ENCODE measurements at places on chromosomes 5 and 9.

DNA sequence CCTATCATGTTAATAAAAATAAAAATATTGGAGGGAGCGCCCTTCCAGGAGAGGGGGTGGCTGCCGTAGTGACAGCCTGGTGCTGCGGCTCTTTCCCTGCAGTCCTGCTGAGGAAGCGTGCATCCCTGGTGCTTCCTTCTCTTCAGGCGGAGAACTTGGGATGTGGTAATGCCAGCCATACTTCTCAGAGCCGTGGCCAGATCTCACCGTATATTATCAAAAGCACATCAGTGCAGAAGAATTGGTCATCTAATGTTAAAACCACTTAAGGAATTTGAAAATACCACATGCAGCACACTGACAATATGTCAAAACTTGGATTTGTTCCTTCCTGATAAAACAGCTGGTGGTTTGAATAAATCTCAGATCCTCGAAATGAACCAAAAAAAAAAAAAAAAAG is 17.7 kb downstream of the C9orf40 start:
- no peak for DNase-seq

DNA sequence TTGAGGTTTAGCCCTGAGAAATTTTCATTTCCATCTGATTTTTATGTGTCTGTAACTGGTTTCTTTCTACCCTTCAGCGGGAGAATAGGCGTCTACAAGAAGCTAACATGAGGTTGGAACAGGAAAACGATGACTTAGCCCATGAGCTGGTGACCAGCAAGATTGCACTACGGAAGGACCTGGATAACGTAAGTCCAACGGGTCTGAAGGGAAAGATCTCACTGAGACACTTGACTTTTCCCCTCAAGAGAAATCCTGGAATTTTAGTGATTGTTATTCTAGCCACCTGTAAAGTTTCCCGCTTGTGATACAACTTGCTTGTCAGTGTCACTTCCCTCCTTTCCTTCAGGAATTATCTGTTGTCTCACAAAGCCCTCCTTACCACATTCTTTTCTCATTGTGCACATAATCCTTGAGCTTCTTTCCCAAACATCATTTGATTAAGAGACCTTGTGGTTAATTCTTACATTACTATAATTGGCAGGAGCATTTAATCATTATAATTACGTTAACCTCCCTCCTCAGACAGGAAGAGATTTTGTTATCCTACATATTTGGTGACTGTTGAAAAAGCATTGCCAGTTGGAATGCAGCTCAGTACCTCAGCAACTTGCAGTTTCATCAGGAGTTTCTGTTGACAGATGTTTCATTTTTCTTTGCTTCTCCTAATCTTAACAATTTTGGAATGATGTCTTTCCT is 56.9 kb downstream of the GPR21 start:
- DNase-seq: no peak

DNA sequence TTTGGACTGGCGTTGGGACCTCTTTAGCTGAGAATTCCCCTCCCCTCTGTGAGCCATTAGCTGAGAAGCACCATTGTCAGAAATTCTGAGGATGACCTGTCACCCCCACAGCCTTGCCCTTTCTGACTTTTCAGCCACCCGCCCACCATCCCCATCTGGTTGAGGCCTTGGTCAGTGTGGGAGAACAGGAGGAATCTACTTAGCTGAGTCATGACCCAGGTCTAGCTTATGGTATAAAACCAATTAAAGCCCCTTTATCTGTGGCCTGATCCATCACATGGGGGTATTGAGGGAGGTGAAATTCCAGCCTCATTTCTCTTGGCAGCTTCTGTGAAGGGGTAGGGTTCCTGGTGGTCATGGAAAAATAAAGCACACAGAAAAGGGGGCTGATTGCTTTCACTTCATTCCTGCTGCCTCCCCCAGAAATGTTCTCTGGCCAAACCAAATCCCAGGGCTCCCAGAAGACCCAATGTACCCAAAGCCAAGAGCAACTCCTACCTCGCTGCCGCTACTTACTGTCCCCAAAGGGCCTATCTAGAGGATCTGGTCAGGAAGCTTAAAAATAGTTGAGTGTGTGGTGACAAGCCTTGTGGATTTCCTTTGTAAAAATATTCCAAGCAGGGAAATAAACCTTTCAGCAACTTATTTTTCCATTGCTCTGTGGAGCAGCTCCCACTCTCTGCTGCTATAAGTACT is 174.8 kb upstream of the TNC start:
- no peak for DNase-seq

DNA sequence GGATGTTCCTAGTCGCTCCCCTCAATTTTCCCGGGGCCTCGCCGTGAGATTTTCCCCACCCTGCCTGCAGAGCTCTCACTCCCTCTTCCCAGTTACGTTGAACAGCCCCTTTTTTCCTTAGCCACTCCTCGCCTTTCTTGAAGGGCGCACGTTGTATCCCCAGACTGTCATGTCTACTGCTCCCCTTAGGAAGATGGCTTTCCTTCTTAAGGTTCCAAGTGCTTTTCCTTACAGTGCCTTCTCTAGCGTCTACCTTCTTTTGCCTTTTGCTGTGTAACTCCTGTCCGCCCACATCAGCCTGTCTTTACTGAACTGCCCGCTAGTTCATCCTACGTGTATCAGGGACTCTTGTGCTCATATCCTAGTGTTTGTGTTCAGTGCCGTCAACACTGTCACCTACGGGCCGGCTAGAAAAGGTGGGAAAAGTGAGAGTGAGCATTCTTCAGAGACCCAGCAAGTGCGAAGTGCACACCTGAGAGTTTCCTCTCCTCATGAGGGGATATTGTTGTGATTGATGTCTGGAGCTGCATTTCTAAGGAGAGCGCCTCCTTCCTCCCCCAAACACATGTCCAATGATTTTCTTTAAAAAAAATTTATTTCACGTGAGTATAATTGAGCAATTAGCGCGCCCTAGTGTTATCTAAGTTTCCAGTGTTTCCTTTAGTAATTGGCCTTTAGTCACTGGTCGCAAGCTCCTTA is 764 bp downstream of the CAMLG start:
- peak; percentile 59 for DNase-seq

GRCh38 chr9:129353697-129354336 is 175.8 kb upstream of the IER5L start:
- no peak for DNase-seq

DNA sequence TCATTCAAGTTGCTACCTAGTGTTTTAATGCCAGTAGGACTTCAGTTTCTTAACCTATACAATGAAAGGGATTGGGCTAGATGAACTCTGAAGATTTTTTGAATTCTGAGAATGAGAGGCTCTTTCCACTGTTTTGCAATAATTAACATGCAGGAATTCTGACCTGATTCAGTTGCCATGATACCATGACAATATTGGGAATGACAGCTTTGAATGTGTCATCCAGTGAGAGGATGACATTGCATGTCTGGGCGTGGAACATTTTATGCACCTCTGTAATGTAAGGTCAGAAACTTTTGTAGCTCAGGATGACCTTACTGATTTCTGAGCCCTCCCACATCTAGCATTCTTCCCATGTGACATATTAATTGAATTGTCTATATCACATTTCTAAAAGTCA is 30.6 kb upstream of the SPINK5 start:
- DNase-seq: peak; percentile 64

GRCh38 chr5:14017904-14018303 is 73.4 kb upstream of the DNAH5 start:
- DNase-seq: no peak

- DNase-seq: no peak
Measured at GRCh38 chr5:90983711-90984124, 399.4 kb downstream of the ARRDC3 start.

DNA sequence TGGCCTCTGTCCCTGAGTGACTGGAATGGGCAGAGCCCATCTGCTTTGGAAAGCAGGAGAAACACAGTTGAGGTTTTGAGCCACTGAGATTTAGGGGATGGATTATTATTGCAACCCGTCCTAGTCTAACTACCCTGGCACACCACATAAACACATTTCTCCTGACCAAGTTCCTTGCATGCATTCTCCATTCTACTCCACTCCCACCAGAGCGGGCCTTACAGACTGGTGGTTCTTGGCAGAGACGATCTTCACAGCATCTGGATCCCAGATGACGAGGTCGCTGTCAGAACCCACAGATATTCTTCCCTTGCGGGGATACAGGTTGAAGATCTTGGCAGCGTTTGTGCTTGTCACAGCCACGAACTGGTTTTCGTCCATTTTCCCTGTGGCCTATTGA is 111.0 kb downstream of the DPYSL3 start:
- DNase-seq: no peak

GRCh38 chr5:113809626-113810025 is 296.1 kb downstream of the YTHDC2 start:
- no peak for DNase-seq

DNA sequence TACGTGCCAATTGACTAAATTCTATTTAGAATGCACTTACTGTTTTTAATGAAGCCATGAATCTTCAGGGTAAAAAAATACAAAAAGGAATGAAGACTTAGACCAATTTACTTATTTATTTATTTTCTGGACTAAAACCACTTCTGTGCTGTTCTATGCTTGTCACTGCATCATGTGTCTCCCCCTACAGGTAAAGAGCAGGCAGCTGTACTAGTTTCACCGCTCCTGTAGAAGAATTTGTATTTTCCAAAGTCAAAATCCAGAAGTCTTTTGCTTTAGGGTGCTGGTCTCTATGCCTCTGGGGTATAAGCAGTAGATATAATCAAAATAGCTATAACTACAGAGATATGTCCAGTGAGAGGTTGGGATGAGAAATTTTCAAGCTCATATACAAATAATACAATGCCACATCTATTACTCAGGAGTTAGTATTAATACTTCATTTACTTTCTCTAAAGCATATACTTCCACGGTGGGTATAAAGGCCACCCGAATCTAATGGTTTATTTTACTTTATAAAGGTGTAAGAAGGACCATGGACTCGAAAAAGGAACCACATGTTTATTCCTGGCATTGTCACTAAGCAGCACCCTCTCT is 591.5 kb downstream of the RAB3C start:
- peak; percentile 84 for DNase-seq

GRCh38 chr9:2255128-2255527 is 240.0 kb downstream of the SMARCA2 start:
- DNase-seq: no peak

DNA sequence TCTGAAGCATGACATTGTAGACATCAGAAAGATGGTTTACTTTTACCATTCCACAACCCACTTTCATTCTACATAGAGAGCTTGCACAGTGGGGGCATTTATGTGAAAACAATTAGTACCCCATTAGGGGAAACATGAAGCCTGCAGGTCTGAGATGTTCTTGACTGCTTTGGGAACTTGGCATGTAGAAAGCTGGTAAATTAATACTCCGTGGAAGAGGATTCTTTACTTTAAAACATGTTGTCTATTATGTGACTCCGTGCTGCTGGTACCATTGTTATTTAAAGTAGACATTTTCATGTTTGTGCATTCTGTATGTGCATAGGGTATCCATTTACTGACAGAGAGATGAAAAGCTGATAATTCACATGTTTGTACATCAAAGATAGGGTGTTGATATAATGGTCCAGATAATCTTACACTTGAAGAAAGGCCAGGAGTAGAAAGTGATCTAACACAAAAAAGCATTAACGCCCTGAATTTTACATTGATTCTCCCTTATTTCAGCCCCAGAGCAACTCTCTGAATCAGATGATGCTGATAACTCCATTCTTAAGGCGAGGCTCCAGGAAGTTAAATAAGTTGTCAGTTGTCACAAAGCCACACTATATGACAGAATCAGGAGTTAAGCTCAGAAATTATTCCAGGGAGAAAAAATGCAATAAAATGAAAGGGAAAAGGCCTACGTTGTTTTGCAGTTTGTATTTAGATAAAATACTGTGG is 50.1 kb upstream of the CD180 start:
- no peak for DNase-seq

- peak; percentile 85 for DNase-seq
Measured at GRCh38 chr9:130183133-130183762, 11.0 kb downstream of the NCS1 start.

- peak; percentile 61 for DNase-seq
Measured at GRCh38 chr5:16869821-16870796, 66.0 kb downstream of the MYO10 start.

GRCh38 chr5:139676951-139677735 is 29.0 kb downstream of the CXXC5 start:
- no peak for DNase-seq

- DNase-seq: no peak
Measured at GRCh38 chr5:137128012-137128411, 371.1 kb downstream of the SPOCK1 start.

GRCh38 chr5:148938522-148938882 is 112.1 kb downstream of the ADRB2 start:
- DNase-seq: no peak

DNA sequence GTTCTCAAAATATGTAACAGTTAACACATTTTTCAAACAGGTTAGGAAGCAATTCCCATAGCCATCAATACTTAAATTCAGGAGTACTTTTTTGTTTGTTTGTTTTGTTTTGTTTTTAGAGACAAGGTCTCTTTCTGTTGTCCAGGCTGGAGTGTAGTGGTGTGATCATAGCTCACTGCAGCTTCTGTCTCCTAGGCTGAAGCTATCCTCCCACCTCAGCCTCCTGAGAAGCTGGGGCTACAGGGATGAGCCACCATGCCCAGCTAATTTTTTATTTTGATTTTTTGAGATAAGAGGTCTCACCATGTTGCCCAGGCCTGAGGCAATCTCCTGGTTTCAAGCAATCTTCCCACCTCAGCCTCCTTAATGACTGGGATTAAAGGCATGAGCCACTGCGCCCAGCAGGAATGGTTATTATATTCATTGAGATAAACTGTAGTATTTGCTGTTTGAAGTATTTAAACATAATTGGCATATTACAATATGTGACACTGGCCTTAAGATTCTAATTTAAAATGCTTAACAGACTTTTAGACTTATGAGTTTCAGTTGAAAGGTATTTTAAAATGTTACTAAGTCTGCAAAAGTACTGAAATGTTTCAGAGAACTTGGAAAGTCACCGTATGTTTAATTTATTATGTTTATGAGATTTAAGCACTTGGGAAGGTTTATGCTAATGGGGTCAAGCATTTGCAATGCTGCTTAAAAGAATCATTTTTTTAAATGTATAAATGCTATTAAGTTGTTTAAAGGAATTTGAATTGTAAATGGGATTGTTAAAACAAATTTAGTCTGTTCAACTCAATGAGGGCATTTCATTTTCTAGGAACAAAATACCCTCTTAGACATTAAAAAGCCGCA is 17.0 kb downstream of the UTP15 start:
- no peak for DNase-seq

- DNase-seq: peak; percentile 68
Measured at GRCh38 chr5:57335092-57335660, 147.4 kb downstream of the ACTBL2 start.

GRCh38 chr5:56088967-56089829 is 94.4 kb upstream of the IL6ST start:
- DNase-seq: peak; percentile 86

GRCh38 chr5:128062172-128062746 is 21.3 kb upstream of the SLC12A2 start:
- peak; percentile 95 for DNase-seq

- DNase-seq: peak; percentile 7
Measured at GRCh38 chr9:128992995-128993394, 35.1 kb downstream of the SH3GLB2 start.

DNA sequence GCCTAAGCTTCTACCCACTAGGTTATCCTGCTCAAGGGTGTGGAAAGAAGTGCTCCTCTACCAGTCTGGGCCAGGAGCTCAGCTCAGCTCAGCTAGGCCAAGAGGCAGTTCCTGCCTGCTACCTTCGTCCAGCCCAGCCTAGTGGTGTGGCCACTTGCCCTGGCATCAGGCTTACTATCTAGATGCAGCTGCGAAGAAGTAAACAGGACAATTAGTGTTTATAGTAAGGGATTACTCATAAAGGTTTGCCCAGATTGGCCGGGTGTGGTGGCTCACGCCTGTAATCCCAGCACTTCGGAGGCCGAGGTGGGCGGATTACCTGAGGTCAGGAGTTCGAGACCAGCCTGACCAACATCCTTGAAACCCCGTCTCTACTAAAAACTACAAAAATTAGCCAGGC is 12.8 kb upstream of the SPATA24 start:
- DNase-seq: no peak

GRCh38 chr9:109341561-109341960 is 20.7 kb upstream of the EPB41L4B start:
- peak; percentile 38 for DNase-seq
